ENCODE measurements at places on chromosomes 7 and 10.

DNA sequence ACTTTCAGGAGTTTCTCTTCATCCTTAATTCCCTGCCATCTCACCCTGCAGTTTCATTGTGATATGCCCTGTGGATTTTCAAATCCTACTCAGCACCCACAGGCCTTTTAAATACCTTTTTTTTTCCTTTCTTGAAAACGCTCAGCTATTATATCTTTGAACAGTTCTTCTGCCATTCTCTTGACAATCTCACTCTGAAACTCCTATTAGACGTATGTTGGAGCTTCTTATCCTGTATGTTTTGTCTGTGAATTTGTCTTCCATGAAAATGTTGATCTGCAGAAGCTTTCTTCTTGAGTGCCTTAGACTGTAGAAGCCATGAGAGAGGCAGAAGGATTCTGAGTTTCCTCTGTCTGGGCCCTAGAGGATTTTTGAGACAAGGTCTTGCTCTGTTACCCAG is 18.9 kb upstream of the YAE1 start:
- no peaks in the 10 kb centered on the region for H3K4me1 ChIP-seq
- no peaks in the 10 kb centered on the region for H3K27me3 ChIP-seq
- no peak overlapping the region for H3K27ac ChIP-seq
- no peaks in the 10 kb centered on the region for H3K36me3 ChIP-seq
- H3K4me3 ChIP-seq: no peak overlapping the region

DNA sequence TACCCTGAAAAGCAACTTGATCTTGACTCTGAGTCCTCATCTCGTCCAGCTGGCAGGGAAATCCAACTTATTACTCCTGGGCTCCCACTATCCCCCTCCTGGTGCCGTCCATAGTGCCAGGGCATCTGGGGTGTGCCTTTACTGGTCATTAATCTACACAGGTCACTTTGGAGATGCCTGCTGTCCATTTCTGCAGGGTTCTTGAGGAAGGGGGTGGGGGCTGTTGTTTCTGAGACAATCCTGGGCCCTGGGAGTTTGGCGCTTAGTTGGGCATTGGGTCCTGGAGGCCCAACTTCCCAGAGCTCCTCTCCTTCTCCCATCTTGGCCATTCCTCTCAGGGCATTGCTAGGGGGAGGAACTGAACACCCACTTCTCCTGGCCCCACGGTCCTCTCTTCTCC is 6.0 kb upstream of the TACR2 start:
- no peaks in the 10 kb centered on the region for H3K36me3 ChIP-seq
- no peaks in the 10 kb centered on the region for H3K4me1 ChIP-seq
- H3K27me3 ChIP-seq: no peaks in the 10 kb centered on the region
- no peak overlapping the region for H3K27ac ChIP-seq

- H3K27me3 ChIP-seq: no peaks in the 10 kb centered on the region
- peaks cover 97% of the 10 kb centered on the region for H3K4me1 ChIP-seq
- peak overlapping the region; percentile 90 for H3K27ac ChIP-seq
- peak overlapping the region; percentile 10 for H3K4me3 ChIP-seq
These were observed 14.5 kb downstream of the PSAP start for GRCh38 chr10:71836596-71836974.

DNA sequence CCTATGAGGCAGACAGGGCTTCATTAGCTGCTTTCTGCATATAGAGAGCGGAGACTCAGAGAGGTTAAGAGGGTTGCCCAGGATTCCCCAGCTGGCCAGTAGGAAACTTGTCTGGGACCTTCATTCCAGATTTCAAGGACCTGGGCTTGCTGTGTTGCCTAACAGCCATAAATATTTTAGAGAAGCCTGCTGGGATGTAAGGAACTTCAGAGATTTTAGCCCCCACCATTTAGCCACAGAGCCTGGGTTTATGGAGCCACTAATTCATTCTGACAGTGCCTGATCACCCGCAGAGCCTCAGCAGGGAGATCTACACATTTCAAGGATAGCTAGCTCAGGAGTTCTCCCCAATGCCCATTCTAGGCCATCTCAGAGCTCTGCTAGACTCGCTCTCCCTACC is 56.6 kb upstream of the TRUB1 start:
- H3K4me1 ChIP-seq: peaks cover 9% of the 10 kb centered on the region
- H3K27ac ChIP-seq: no peak overlapping the region
- no peak for DNase-seq

GRCh38 chr7:47362984-47363383 is 218.9 kb downstream of the TNS3 start:
- peaks cover 29% of the 10 kb centered on the region for H3K4me1 ChIP-seq
- no peaks in the 10 kb centered on the region for H3K27me3 ChIP-seq
- no peak overlapping the region for H3K27ac ChIP-seq
- no peak for DNase-seq
- H3K36me3 ChIP-seq: peaks cover 35% of the 10 kb centered on the region
- no peak overlapping the region for H3K4me3 ChIP-seq

- no peak for DNase-seq
- H3K36me3 ChIP-seq: no peaks in the 10 kb centered on the region
- H3K4me1 ChIP-seq: no peaks in the 10 kb centered on the region
- no peak overlapping the region for H3K4me3 ChIP-seq
These were observed 95.3 kb downstream of the RNF32 start for GRCh38 chr7:156735851-156736250.

GRCh38 chr10:11501600-11501999 is 109.8 kb downstream of the USP6NL start:
- no peaks in the 10 kb centered on the region for H3K36me3 ChIP-seq
- peaks cover 11% of the 10 kb centered on the region for H3K4me1 ChIP-seq
- H3K4me3 ChIP-seq: no peak overlapping the region
- no peaks in the 10 kb centered on the region for H3K27me3 ChIP-seq

DNA sequence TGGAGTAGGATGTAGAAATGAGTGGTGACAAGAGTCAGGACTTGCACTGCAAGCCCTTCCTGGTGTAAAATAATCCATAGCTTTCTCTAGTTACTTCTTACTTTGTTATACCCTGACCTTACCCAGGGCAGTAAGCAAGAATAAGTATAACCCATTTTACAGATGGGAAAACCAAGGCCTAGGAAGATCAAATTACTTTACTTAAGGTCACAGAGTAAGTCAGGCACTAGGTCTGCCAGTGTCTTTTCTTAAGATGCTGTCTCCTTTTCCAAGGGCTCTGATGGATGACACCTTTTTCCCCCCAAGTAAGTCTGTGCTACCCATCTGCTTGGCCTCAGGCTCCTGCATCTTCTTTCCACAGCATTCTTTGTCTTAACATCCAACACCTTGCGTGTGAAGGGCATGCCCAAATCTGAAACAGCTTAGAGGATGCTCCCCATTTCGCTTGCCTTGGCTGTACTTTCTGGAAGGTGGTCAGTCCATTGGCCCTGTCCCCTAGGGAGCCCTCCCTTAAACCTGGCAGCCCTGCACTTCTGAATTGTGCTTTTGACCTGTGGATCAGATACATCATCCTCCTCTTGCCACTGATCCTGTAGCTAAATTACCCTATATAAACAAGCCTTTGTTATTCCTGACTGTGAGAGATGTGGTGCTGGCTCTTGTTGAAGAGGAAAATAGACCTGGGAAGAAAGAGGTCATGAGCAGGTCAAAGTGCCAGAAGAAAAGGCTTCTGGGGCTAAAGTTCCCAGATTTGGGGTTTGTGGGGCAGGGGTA is 168.6 kb downstream of the LRMDA start:
- no peaks in the 10 kb centered on the region for H3K36me3 ChIP-seq
- H3K4me1 ChIP-seq: no peaks in the 10 kb centered on the region
- no peak for DNase-seq
- no peak overlapping the region for H3K27ac ChIP-seq
- no peak overlapping the region for H3K4me3 ChIP-seq

DNA sequence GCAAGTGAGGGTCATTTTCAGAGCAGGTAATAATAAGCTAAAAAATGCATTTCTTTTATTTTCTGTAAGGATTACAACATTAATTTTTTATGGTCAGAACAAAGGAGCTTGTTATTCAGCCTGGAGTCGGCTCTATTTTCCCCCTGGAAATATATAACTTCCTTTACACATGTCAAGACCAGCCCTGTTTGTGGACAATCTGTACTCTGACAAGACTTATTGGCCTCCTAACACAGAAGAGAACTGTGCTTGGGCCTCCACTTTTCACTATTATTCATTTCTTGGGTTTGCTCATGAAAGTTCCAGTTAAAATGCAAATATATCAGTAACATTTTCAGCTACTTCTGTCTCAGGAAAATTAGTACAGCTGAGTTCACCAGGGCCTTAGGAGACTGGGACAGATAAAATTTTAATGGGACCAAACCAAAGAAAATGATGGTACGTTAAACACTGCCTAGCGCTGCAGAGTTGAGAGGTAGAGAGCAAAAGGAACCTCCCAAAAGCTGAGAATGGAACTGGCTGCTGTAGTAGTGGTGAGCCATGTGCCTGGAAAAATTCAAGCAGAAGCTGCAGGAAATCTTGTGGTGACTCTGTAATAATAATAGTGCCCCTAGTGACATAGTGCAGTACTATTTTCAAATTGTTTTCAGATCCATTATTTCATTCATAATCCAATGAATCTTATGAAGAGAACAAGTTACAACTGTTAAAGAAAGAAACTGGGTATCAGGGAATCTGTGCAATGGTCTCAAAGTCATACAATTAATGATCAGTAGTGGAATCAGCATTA is 227.2 kb upstream of the KIAA1217 start:
- H3K27me3 ChIP-seq: no peaks in the 10 kb centered on the region
- H3K4me1 ChIP-seq: peaks cover 4% of the 10 kb centered on the region
- no peak for DNase-seq
- no peaks in the 10 kb centered on the region for H3K36me3 ChIP-seq
- no peak overlapping the region for H3K27ac ChIP-seq

DNA sequence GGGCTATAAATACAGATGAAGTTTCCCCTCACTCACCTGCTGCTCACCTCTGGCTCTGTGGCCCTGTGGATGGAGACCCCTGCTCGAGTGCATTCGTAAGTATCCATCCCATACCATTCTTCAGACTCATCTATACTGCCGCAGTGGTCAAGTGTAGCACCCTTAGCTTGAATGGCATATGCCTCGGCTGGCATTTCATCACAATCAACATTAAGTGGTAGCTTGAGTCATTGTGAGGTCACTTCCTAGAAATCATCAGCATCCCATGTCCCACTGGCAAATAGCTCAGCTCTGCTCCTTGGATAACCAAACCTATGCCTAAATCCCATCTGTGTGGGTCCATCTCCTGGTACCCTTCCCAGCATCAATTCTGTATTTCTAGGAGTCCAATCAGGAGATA is 38.2 kb downstream of the MDH2 start:
- H3K36me3 ChIP-seq: no peaks in the 10 kb centered on the region
- H3K4me1 ChIP-seq: no peaks in the 10 kb centered on the region
- H3K27me3 ChIP-seq: no peaks in the 10 kb centered on the region
- DNase-seq: no peak
- no peak overlapping the region for H3K4me3 ChIP-seq

DNA sequence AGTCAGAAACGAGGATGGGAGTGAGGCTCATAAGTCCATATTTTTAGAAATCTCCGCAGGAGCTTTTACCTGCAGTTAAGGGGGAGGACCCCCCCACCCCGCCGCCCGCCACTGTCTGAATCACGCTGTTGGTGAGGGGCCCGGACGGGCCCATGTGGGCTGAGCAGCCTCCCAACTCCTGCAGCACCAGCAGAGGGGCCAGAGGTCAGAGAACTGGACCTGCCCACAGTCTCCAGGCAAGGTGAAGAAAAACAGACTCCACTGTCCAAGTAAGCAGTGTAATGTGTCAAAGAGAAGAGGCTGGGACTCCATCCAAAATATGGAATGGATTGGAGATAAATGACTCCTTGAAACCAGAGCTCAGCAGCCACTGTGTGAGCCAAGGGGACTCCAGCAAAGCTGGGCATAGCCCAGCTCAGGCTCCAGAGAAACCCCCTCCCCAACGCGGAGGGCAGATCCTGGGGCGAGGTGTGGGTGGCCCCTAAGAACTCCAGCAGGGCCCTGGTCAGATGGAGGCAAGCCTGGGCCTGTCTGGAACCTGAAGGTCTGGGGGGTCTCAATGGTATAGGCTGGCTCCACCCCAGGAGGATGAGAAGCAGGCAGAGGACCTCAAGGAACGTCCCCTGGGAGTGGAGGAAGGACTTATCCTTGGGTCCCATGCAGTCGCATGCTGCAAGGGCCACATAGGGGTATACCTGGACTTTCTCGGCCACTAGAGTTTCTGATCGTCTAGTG is 128.5 kb upstream of the TNS3 start:
- H3K36me3 ChIP-seq: no peaks in the 10 kb centered on the region
- no peaks in the 10 kb centered on the region for H3K27me3 ChIP-seq

- H3K4me3 ChIP-seq: no peak overlapping the region
These were observed 3.8 kb downstream of the TMEM184A start for GRCh38 chr7:1552200-1552599.

GRCh38 chr10:12201543-12201942 is 5.6 kb downstream of the CDC123 start:
- no peaks in the 10 kb centered on the region for H3K27me3 ChIP-seq
- H3K36me3 ChIP-seq: peaks cover 81% of the 10 kb centered on the region
- H3K4me3 ChIP-seq: no peak overlapping the region

GRCh38 chr7:138684340-138684739 is 16.8 kb downstream of the SVOPL start:
- H3K4me1 ChIP-seq: no peaks in the 10 kb centered on the region
- H3K4me3 ChIP-seq: no peak overlapping the region
- no peak overlapping the region for H3K27ac ChIP-seq
- H3K36me3 ChIP-seq: no peaks in the 10 kb centered on the region
- H3K27me3 ChIP-seq: no peaks in the 10 kb centered on the region

GRCh38 chr10:86659721-86660453 is 5.5 kb downstream of the OPN4 start:
- no peak for DNase-seq
- H3K4me3 ChIP-seq: no peak overlapping the region
- no peak overlapping the region for H3K27ac ChIP-seq
- H3K4me1 ChIP-seq: peaks cover 55% of the 10 kb centered on the region
- no peaks in the 10 kb centered on the region for H3K36me3 ChIP-seq

GRCh38 chr7:12719981-12720865 is 32.8 kb downstream of the ARL4A start:
- H3K4me3 ChIP-seq: no peak overlapping the region
- no peaks in the 10 kb centered on the region for H3K36me3 ChIP-seq
- no peaks in the 10 kb centered on the region for H3K27me3 ChIP-seq
- H3K27ac ChIP-seq: peak overlapping the region; percentile 81
- DNase-seq: no peak

GRCh38 chr10:36048780-36049179 is 406.7 kb upstream of the FZD8 start:
- H3K27me3 ChIP-seq: no peaks in the 10 kb centered on the region
- peaks cover 11% of the 10 kb centered on the region for H3K4me1 ChIP-seq
- no peak overlapping the region for H3K27ac ChIP-seq
- no peak for DNase-seq
- no peaks in the 10 kb centered on the region for H3K36me3 ChIP-seq

GRCh38 chr7:116249969-116250553 is 39.7 kb downstream of the TES start:
- DNase-seq: no peak
- H3K27me3 ChIP-seq: no peaks in the 10 kb centered on the region
- H3K4me1 ChIP-seq: no peaks in the 10 kb centered on the region
- no peak overlapping the region for H3K4me3 ChIP-seq
- H3K36me3 ChIP-seq: no peaks in the 10 kb centered on the region
- H3K27ac ChIP-seq: no peak overlapping the region

- peak; percentile 51 for DNase-seq
- H3K36me3 ChIP-seq: no peaks in the 10 kb centered on the region
- peaks cover 50% of the 10 kb centered on the region for H3K4me1 ChIP-seq
- peaks cover 9% of the 10 kb centered on the region for H3K27me3 ChIP-seq
- H3K4me3 ChIP-seq: no peak overlapping the region
These were observed 82.7 kb downstream of the RAMP3 start for GRCh38 chr7:45240273-45240771.

- no peak overlapping the region for H3K27ac ChIP-seq
- DNase-seq: no peak
- no peak overlapping the region for H3K4me3 ChIP-seq
- H3K4me1 ChIP-seq: no peaks in the 10 kb centered on the region
- H3K27me3 ChIP-seq: no peaks in the 10 kb centered on the region
- H3K36me3 ChIP-seq: no peaks in the 10 kb centered on the region
These were observed 60.0 kb upstream of the NKX6-2 start for GRCh38 chr10:132845780-132846595.

GRCh38 chr10:27997865-27998177 is 1.1 kb downstream of the ODAD2 start:
- no peak overlapping the region for H3K27ac ChIP-seq
- no peak overlapping the region for H3K4me3 ChIP-seq
- H3K4me1 ChIP-seq: no peaks in the 10 kb centered on the region
- H3K27me3 ChIP-seq: peaks cover 49% of the 10 kb centered on the region
- no peaks in the 10 kb centered on the region for H3K36me3 ChIP-seq

All from heart right ventricle (tissue), 16 donors.